Ecto neural progenitor cell (in vitro differentiated cells): ENCODE measurements at places on chromosomes 3 and 15.
A peak's percentile ranks its signal among the peaks of the same experiment; 100 is the strongest.

GRCh38 chr3:61564395-61565059, 3.2 kb downstream of the PTPRG start:
- peak; percentile 94 for DNase-seq

DNA sequence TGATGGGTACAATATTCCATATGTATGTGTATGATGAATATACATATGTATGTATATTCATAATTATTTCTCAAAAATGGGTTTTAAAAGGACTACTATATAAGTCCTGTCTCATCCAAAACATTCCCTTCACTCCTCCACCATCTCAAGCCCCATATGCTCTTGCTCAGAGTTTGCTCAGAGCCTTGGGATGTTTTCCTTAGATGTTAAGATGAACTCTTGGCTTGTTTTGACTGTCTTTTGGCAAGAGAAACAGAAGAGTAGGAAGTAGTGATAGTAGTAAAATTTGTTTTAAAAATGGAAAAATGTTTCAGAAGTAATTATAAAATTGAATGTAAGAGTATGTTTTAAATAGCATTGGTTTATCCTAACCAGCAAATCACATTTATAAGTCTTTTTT, 6.2 kb upstream of the EPHA3 start:
- no peak for DNase-seq

GRCh38 chr3:73768524-73769308, 144.0 kb upstream of the PDZRN3 start:
- no peak for DNase-seq

- DNase-seq, result no peak
These were observed 388.7 kb upstream of the RGMA start for GRCh38 chr15:93477721-93478120.

GRCh38 chr3:39408493-39409372, 2.2 kb downstream of the RPSA start:
- DNase-seq, result no peak
